ENCODE measurements at places on chromosomes 7 and 10.
A peak's percentile ranks its signal among the peaks of the same experiment; 100 is the strongest.

GRCh38 chr10:124917428-124918190, 24.3 kb upstream of the ZRANB1 start:
- DNase-seq = peak; percentile 27

GRCh38 chr7:43379210-43379609, 203.7 kb upstream of the STK17A start:
- DNase-seq = no peak

- DNase-seq = no peak
Observed at GRCh38 chr10:127498087-127498486, 51.0 kb upstream of the NPS start.

DNA sequence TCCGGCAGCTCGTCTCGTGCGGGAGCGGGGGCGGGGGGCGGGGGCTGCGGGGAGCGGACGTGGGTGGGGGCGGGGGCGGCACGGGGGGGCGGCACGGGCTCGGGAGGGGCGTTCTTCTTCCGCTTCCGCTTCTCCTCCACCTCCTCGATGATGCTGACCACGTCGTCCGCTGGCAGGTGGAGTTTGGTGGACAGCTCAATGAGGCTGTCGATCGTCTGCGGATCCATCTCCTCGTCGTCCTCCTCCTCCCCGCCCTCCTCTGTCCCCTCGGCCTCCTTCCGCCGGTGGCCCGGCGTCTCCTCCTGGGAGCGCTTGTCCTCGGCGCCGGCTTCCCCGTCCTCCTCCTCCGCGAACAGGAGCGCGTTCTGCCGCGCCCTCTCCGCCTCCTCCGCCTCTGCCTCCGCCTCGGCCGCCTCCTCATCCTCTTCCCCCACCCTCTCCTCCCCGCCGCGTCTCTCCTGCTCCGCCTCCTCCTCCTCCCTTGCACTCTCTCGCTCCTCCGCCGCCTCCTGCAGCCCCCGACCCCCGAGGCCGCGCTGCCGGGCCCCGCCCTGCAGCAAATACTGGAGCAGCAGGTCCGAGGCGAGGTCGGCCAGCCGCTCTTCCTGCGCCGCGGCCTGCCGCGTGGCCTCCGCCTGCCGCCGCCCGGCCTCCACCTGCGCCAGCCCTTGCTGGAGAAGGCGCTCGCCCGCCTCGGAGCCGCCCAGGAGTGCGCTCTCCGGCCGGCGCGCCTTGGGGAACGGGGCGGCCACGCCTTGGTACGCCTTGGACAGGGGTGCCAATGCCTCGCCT, 1.9 kb downstream of the VGF start:
- DNase-seq = no peak

DNA sequence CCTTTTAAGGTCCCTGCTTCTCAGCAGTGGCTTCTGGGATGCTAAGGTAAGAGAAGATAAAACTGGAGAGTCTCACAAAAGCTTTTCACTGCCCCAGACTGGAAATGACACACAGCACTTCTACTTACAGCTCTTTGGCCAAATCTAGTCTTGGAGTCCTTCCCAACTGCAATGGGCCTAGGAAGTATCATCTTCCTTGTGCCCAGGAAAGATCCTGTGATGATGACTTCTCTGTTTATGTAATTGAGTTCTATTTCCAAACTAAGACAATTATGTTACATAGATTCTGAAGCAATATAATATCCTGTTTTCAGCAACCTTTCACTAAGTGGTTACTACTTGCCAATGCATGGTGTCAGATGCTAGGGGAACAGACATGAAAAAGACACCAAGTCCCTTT, 234.1 kb downstream of the PTEN start:
- DNase-seq = no peak

- DNase-seq = no peak
Observed at GRCh38 chr7:116526897-116527296, 2.1 kb downstream of the CAV1 start.

GRCh38 chr10:26790221-26790995, 70.3 kb downstream of the ABI1 start:
- no peak for DNase-seq

DNA sequence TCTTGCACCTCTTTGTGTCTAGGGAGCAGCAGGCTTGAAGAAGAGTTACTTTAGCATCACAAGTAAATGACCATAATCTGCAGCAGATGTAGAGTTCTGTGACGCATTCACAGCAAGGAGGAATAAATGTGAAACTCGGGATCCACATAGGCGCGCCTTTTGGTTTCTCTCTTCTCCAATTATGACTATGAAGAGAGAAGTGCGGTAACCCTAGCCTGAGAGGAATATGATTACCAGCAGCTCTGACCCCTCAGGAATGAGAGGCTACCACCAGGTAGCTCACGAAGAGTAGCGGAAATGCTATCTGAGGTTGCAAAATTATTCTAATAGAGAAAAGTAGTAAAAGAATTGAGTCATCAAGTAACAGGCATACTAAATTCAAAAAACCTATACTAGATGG, 25.2 kb upstream of the DMTF1 start:
- no peak for DNase-seq

DNA sequence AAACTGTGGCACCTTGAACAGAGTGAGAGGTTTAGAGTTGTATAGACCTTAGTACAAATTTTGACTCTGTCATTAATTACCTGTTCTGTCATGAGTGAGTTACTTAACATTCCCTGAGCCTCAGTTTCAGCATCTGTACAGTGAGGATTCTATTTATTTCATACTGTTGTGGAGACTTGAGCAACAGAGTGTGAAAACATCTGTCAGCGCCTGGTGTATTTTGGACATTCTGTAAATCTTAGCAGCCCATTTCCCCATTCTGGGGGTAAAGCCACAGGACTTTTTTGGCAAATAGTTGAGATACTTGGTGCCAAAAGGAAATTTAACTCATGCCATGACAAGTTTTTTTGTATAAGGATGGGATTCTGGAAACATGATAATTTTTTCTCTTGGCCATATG, 94.8 kb downstream of the AUTS2 start:
- no peak for DNase-seq

DNA sequence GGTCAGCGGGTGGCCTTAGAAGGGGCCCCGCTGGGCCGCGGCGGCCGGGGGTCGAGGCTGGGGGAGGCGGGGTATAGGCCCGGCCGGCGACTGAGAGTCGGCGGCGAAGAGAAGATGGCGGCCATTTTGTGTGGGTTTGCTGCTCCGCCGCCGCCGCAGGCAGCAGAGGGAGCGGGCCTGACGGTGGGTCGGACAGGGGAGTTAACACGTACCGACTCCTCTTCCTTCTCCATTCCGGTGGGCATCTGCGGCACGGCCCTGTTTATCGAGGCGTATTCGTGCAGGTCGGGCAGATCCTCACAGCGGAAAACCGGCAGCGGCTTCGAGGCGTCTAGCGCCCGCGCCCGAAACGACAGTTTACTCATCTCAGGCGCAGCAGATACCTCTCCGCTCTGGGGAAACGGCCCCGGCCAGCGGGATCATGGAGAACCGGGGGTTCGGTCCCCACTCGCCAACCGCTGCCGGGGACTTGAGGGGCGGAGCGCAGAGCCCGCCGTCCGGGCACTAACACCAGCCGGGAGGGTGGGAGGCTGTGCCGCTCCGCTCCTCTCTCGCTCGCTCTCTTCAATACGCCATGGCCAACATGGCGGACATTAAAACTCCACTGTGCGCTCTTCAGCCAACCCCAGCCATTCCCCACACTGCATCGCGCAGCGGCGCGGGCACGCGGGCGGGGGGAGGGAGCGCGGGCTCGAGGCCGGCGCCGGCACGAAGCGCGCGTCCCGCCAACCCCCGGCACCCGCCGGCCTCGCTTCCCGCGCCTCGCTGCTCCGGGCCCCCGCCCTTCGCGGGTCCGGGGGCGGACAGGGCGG, at the start of gene EPC1:
EPC1 (minus strand) TSS at position 608 of the 812 bp plus-strand sequence; CDS start at position 365, 243 bp downstream.
- DNase-seq = peak; percentile 88

DNA sequence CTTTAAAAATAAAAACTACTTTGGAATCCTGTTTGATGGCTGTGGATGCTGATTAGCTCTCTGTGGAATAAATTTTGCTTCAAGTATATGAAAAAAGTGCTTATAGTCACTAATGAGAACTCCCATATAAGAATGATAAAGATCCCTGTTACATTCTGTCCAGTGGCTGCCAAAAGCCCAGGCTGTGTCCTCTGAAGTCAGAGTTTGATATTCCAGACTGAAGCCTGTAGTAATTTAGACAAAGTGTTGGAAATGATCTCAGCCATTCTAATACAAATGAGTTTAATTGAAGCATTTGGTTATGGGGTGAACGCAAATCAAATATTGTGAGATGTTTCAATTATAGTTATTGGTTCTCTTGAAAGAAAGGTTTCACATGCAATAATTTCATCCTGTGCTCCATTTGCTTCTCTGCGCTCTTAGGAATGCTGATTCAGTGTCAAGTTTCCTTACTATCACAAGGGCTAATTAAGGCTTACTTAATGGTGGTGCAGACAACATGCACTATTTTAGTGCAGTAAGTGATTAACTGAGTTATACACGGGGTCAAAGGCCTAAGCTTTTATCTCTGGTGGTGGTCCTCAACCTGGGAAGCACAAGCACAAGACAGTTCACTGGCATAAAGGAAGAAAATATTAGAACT, 867.6 kb downstream of the SORCS1 start:
- no peak for DNase-seq

- no peak for DNase-seq
Observed at GRCh38 chr10:124071141-124071540, 22.3 kb downstream of the CHST15 start.

- DNase-seq = no peak
Observed at GRCh38 chr7:25877802-25878789, 273.9 kb upstream of the NFE2L3 start.

DNA sequence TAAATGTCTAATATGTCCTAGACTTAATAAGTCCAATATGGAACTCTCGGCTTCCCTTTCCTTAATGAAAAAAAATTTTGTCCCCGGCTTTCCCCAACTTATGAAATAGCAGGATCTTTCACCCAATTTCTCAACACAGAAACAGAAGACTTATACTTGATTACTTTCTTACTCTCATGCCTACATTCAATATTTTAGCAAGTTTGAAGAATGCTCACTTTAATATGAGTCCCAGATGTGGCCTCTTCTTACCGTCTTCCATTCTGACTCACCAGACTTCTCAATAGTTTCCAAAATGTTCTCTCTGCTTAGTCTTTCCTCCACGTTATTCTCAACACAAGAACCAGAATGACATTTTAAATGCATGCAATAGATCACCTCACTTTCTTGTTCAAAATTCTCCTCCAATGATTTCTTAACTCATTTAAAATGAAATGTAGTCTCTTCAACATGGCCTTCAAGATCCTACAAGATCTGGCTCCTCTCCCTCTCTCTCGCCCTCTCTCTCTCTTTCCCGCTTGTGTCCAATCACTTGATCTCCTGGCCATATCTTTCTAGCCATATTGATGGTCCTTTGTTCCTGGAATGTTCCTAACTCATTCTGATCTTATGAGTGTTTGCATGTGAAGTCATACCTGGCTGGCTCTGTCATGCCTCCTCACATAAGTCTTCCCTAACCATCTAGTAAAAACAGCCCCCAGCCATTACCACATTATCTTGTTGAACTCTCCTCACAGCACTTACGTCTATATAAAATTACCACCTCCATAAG, 119.7 kb upstream of the FAM3C start:
- no peak for DNase-seq

DNA sequence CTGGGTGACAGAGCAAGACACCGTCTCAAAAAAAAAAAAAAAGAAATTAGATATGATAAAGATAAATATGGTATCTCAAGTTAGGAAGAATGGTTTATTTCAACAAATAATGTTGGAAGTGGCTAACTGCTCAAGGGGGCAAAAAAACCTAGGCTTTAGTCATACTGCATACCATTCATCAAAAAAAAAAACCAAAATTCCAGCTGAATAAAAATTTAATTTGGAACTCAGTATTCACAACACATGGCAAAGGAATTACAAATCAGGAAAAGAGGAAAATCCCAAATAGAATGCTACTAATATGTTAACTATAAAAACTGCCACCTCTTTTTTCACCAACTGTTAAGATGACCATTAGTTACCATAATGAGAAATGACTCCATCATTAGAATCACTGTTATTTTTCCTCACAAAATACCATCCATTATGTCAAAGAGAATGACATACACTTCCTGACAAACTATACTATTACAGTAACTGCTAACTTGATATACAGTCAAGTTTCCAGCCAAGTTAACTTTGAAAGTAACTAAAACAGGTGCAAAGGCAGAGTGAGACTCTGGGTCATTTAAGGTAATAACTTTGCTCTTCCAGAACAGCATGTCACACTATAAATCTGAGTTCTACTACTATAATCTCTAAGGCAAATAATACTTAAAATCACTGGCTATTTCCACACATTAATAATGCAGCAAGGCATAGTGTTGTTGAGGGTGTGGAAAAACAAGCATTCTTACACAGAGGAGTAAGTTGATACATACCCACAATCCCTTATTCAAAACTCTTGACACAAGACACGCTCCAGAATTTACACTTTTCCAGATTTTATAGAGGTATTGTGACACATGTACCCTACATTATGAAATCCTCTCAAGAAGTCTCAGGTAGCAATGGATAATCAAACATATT, 10.2 kb downstream of the KBTBD2 start:
- no peak for DNase-seq

DNA sequence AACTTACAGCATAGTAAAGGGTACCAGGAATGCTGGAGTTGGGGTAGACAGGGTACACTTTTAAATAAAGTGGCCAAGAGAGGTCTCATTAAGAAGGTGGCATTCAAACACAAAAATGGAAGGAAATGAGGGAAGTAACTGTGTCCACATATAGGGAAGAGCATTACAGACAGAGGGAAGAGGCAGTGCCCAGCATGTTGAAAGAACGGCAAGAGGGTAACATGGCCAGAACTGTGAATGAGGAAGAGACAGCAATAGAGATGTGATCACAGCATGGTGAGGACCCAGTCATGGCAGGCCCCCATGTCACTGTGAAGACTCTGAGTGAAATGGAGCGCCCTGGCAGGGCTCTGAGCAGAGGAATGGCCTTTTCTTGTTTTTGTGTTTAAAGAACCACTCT, 35.1 kb upstream of the ZNRF2 start:
- no peak for DNase-seq

GRCh38 chr7:122397381-122397780, 92.8 kb upstream of the FEZF1 start:
- DNase-seq = no peak

DNA sequence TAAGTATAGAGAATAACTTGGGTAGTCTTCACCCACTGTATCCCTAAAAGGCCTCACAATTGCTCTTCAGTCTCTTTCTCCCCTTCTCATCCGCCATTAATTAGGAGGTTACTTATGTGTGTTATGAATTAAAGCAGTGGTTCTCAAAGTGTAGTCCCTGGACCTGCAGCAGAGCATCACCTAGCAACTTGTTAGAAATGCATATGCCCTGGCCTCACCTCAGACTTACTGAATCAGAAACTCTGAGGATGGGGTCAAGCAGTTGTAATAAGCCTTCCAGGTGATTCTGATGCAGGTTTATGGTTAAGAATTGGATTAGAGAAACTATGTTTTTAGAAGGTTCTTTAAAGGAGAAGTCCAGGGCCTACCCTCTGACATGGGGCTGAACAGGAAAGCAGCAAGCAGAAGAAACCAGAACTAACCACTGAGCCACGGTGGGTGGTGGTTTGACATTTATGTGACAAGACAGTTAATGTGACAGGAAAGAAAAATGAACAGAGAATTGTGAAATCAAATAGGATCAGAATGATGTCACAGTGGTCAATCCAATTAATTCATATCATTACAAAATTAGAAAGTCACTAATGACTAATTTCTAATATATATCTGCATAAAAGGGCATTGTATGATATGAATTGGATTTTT, 37.6 kb downstream of the ENTPD1 start:
- DNase-seq = no peak

Data from stimulated activated CD4-positive, alpha-beta T cell treated with anti-CD3 and anti-CD28 coated beads, Interleukin-4, amount 100 ng/mL, for 4 hours (primary cell).